ENCODE measurements at places on chromosomes 4 and X. TPM values are rescaled to one million over a fixed set of nuclear protein-coding genes. Genes with fewer than 3 reads are reported as not detected.

The PCDH10 gene
- total RNA-seq = 0.09 TPM

The NUDT10 gene
- total RNA-seq = 0.45 TPM

The ADH7 gene
- total RNA-seq = not detected

The MAD2L1 gene
- 60.3 TPM for total RNA-seq

The MAGEE2 gene
- not detected for total RNA-seq

The MAGT1 gene
- 37.3 TPM for total RNA-seq

The F11 gene
- not detected for total RNA-seq

The FHL1 gene
- total RNA-seq = 21.8 TPM

The TDO2 gene
- total RNA-seq = 1.0 TPM

The HHIP gene
- 0.84 TPM for total RNA-seq

The SPANXC gene
- 1.0 TPM for total RNA-seq

The REELD1 gene
- total RNA-seq = not detected

The DCAF8L2 gene
- not detected for total RNA-seq

The MUC7 gene
- total RNA-seq = not detected

The PHOX2B gene
- not detected for total RNA-seq

The AVPR2 gene
- 0.09 TPM for total RNA-seq

The GUCY1B1 gene
- 0.26 TPM for total RNA-seq

The HSPA4L gene
- 10.3 TPM for total RNA-seq

The WDR17 gene
- 1.8 TPM for total RNA-seq

The GASK1B gene
- total RNA-seq = 0.63 TPM

The XG gene
- not detected for total RNA-seq

The PFKFB1 gene
- not detected for total RNA-seq

The MAGEB1 gene
- total RNA-seq = not detected

The MGARP gene
- total RNA-seq = 0.85 TPM

The NPNT gene
- 0.19 TPM for total RNA-seq

The TLR1 gene
- total RNA-seq = 0.89 TPM

The HMX1 gene
- 0.13 TPM for total RNA-seq

The BGN gene
- total RNA-seq = not detected

The RHOH gene
- total RNA-seq = not detected

The CT45A1 gene
- not detected for total RNA-seq

The HTN3 gene
- not detected for total RNA-seq

The ADH1A gene
- not detected for total RNA-seq

The NKX6-1 gene
- 0.56 TPM for total RNA-seq

The COX7B2 gene
- not detected for total RNA-seq

The CXCL8 gene
- total RNA-seq = 19.2 TPM

The MAGEC3 gene
- not detected for total RNA-seq

The SLBP gene
- 73.0 TPM for total RNA-seq

The POU3F4 gene
- not detected for total RNA-seq

The HPGDS gene
- total RNA-seq = not detected

The FGFBP1 gene
- 4.3 TPM for total RNA-seq

The LANCL3 gene
- not detected for total RNA-seq

The BRS3 gene
- not detected for total RNA-seq

All from A549 treated with DMSO at 1 μM for 4 hours (cell line).